ENCODE measurements at places on chromosomes 1 and 21.

- DNase-seq = no peak
These were observed 55.0 kb downstream of the HUNK start for GRCh38 chr21:31927689-31928353.

- no peak for DNase-seq
These were observed 99.7 kb downstream of the PRDM16 start for GRCh38 chr1:3168678-3169077.

- DNase-seq = no peak
These were observed 24.6 kb downstream of the SLC27A3 start for GRCh38 chr1:153799566-153800465.

GRCh38 chr1:13556224-13556764 is 27.3 kb upstream of the PDPN start:
- DNase-seq = no peak

- DNase-seq = no peak
These were observed 24.4 kb upstream of the AHCYL1 start for GRCh38 chr1:109959974-109960744.
